Stimulated activated CD8-positive, alpha-beta memory T cell treated with anti-CD3 and anti-CD28 coated beads, Interleukin-7, amount 100 ng/mL, for 4 hours (primary cell): ENCODE measurements at places on chromosomes 1 and 21.
A peak's percentile ranks its signal among the peaks of the same experiment; 100 is the strongest.

- DNase-seq = no peak
These were observed 20.2 kb downstream of the COL18A1 start for GRCh38 chr21:45424854-45425795.

GRCh38 chr21:42221581-42222345, 2.8 kb downstream of the ABCG1 start:
- DNase-seq = no peak

- no peak for DNase-seq
These were observed 35.6 kb upstream of the SEC16B start for GRCh38 chr1:178005450-178005849.

GRCh38 chr1:201015551-201016091, 7.9 kb downstream of the KIF21B start:
- DNase-seq = no peak

DNA sequence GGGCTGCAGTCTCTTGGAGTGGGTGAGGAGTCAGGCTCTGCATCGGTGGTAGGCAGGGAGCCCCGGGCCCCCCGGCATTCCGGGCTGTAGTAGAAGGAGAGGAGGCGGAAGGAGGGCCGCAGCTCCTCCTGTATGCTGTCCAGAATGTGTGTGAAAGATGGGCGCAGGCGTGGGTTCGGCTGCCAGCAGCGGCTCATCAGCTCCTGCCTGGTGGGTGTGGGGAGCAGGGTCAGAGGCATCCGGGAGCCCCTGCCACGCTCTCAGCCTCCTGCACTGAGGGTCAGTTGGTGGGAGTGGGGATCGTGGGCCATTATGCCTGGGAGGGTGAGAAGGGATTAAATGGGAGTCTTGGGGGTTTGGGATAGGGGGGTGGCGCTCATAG, 18.0 kb downstream of the INSRR start:
- DNase-seq = no peak

DNA sequence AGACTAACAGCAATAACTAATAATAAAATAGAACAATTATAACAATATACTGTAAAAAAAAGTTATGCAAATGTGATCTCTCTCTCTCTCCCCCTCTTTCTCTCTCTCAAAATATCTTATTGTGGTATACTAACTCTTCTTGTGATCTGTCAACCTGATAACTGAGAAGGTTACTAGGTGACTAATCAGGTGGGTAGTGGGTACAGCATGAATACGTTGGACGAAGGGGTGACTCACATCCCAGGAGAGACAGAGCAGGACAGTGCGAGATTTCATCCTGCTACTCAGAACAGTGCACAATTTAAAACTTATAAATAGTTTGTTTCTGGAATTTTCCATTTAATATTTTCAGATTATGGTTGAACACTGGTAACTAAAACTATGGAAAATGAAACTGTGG, 257.5 kb downstream of the LRRC40 start:
- no peak for DNase-seq

DNA sequence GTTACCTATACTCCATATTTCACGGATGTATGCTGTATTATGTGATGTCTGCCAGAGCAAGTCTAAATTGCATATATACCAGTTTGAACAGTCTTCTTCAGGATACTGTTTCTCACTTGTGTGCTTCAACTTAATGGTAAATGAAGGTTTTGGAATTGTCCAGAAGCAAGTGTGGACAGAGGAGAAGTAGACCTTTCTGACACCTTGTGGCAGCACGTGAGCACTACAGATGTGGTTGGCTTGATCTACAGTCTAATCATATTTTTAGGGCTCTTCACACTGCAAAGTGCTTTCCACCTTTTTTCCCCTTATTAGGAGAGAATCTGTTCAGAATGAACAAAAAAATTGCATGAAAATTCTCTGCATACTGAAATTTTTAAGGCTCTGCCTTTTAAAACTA, 10.9 kb downstream of the MORC3 start:
- DNase-seq = peak; percentile 5

DNA sequence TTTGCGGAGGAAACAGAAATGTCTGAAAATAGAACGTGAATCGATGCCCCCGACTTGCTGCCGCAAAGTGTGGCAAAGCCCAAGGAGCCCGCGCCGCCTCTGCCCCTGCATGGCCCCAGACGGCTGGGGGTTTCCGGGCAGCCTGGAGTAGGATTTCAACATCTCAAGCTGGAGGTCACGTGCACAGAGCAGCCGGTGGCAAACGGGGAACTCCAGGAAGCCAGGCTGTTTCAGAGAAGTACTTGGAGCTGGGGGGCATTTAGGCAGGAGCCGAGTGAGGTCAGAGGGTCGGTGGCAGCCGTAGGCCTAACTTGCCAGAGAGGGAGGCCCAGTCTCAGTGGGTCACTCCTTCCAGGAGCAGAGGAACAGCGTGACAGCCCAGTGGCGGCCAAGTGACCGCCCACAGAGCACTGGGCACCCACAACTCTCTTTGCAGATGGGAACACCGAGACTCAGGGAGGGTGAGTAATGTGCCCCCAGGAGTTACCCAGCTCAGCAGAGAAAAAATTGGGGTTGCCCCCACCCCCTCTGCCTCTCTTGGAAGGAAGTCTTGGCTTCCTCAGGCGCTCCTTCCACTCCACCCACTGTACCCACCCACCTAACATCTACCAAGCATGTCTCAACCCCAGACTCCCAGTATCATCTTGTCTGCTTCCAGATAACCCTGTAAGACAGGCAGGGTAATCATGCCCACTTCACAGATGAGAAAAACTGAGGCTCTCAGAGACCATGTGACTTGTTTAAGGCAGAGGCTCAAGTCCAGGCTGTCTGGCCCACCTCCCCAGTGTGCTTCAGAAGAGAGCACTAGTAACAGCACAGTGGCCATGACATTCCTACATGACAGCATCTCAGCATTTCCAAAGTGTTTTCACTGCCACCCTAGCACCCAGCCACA, 179.4 kb downstream of the HIVEP3 start:
- DNase-seq = peak; percentile 86

DNA sequence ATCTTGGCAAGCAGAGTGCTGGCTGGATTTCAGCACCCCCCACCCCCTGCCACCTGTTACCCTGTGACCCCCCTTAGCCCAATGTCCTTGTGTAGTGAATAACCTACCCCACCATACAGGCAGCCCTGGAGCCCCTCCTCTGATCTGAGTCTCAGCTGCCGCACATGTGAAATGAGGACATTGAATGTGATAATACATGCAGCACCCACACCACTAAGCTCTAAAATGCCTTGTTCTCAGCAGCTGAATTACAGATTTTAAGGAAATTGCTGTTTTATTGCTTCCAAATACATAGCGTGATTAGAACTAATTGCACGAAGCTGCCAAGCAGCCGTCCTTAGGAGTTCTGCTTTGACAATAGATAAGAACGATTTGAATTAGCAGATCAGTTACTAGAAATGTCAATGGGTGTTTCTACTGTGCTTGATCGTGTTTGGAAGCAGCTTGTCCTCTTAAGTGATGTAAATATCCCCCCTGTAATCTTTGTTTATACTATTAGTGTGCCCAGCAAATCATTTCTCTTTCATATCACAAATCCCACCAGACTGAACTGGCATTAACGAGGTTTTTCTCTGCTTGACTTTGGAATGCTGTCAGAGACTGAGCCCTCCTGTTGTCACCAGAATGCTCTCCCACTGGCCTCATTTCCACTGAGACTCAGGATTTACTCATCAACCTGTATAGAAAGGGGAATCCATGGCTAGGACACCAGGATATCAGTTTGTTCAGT, 4.9 kb downstream of the SLAMF8 start:
- DNase-seq = no peak

- DNase-seq = peak; percentile 30
These were observed 6.2 kb upstream of the PFKL start for GRCh38 chr21:44293551-44294231.

GRCh38 chr1:44851308-44851707, 8.3 kb upstream of the PTCH2 start:
- no peak for DNase-seq

DNA sequence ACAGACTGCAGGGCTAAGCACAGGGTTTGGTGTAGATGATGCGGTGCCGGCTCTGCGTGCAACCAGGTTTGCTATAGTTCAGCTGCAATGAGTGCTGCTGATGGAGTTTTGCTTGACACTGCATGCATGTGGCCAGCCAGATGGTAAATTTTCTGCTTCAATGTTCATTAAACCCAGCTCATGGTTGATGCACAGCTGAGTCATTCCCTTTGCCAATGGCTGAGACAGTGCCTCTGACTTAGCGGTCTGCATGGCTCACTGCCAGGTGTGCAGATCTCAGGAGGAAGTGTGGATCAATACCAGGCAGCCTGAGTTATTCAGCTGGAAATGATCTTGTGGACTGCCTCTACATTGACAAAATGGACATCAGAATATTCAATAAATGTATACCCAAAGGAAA, 172.7 kb upstream of the ZP4 start:
- no peak for DNase-seq

GRCh38 chr1:112501810-112502641, 6.7 kb upstream of the WNT2B start:
- no peak for DNase-seq

- no peak for DNase-seq
These were observed 842 bp upstream of the ZC3H12A start for GRCh38 chr1:37473431-37474045.

GRCh38 chr1:241847796-241848685, at the start of gene EXO1:
Gene EXO1 (plus strand): TSS chr1:241848204. CDS start chr1:241850426, 2,222 bp downstream.
- peak; percentile 83 for DNase-seq

GRCh38 chr1:231964961-231965360, 338.4 kb downstream of the DISC1 start:
- no peak for DNase-seq
